NCI-H82 (cell line): ENCODE measurements at places on chromosomes 11 and 22.
A peak's percentile ranks its signal among the peaks of the same experiment; 100 is the strongest.

DNA sequence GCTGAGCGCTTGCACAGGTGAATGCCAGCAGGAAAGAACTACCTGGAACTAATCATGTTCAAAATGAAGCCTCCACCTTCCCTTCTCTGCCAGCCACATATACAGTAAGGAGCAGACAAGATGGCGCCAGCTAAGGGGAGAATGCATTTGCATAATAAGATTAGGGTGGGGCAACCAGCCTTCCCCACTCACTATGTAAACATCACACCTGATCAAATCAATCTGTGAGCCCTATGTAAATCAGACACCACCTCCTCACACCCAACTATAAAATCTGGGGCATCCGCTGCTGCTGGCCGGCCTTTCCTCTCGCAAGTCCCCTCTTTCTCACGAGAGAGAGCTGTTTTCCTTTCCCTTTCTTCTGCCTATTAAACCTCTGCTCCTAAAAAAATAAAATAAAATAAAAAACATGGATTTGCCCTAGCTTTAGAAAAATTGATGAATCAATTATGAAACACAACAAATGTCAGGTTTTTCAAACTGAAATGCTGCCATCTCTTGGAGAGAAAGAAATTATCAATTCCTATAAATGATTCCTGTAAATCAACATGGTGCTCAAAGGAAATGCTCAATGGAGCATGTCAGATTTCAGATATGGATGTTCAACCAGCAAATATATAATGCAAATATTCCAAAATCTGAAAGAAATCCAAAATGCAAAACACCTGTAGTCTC is 108.9 kb downstream of the SGSM3 start:
- DNase-seq = peak; percentile 70

DNA sequence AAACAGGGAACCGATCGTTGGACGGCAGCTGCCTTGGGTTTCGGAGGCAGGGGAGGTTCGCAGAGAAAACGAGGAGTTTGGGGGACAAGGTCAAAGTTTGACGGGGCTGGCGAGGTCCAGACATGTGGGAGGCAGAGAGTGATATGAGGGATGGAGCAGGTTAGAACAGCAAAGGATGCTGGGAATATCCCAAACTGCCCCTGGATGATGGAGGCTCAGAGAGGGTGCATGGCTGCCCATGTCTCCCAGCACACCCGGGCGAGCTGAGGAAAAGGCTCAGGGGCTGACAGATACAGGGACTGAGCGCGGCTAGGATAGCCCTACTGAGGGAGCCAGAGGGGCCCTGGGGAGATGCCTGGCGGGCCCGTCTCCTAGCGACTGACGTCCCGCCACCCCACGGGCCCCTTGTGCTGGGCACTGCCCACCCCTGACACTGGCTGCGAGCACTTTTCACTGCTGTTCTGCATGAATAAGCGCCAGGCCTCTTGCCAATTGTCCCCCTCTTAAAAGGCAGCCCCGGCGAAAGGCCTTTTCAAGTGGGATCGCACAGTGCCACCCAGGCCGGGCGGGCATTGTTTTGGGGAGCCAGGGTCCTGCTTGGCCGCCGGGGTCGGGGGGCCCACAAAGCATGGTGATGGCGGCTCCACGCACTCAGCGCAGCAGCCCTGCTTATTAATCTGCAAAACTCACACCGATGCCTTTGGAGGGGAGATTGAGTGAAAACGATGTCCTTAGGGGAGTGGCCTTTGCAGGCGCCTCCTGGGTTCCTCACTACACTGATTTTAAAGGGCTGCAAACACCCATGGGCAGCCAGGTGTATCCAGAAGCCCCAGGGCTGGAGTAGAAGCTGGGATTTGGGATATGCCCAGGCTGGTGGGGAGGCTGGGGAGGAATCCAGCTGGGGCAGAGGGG is 90.0 kb upstream of the LINC01488 start:
- DNase-seq = no peak

- no peak for DNase-seq
Observed at GRCh38 chr11:118071416-118072030, 5.4 kb upstream of the TMPRSS4 start.

DNA sequence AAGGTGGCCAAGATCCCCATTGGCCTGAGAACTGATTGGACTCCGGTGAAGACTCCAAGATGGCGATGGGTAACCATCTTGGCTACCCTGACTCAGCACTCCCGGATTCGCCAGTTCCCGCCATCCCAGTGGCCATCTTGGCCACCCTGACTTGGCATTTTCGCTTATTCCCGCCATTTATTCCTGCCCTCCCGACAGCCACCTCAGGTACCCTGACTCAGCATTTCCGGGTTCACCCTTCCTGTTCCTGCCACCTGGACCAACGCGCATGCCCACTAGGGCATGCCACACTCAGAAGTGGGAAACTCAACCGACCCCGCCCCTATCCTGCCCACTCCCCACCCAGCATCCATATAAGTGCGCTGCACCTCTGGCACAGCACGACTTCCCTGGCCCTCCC is 7.8 kb downstream of the OR8K5 start:
- DNase-seq = no peak

- DNase-seq = no peak
Observed at GRCh38 chr11:79507706-79508105, 66.9 kb upstream of the TENM4 start.

DNA sequence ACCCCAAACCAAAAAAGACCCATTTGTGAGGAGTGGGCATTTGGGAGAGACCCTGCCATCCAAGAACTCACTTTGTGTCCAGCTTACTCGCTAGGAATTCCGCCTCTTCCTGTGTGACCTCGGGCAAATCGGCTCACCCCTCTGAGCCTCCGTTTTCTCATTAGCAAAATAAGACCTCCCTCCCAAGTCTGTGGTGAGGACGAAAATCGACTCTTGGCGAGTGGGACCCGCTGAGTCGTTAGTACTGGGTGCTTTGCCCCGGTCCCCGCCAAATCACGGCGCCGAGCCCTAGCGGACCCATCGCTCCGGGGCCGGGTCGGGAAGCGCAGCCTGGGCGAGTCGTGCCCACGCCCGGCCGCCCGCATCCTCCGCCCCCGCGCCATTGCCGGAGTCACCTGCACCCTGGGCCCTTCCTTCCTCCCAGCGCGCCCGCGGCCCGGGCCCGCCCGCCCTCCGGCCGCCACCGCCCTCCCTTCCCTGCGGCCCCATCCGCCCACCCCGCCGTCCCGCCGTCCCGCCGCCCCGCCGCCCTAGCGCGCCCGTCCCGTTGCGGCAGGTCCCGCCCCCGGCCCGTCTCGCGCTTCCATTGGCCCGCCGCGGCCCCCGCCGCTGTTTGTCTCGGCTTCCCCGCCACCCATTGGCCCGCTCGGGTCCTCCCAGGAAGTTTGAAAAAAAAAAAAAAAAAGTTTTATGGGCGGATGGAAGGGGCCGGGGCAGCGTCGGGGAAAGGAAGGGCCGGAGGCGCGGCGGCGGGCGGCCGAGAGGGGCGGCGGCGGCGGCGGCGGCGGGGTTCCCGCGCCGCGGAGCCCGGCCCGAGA is 48.9 kb downstream of the TRIOBP start:
- DNase-seq = peak; percentile 82

DNA sequence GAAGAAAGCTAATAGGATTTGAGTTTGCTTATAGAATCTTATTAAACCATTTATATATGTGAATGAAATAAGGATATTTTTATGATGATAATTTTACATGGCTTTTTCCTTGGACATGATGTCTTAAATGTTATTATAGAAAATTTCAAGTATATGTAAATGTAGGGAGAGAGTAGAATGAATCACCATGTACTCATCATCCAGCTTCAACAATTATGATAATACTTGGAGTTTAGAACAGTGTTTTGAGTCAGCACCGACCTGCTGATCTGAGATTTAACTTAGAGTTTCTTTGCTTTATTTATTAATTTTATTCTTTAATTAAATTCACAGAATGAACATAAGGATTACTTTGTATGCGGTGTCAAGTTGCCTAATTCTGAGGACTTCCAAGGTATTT is 193.5 kb downstream of the UVRAG start:
- no peak for DNase-seq

- peak; percentile 45 for DNase-seq
Observed at GRCh38 chr11:134592391-134592990, 180.4 kb upstream of the B3GAT1 start.

DNA sequence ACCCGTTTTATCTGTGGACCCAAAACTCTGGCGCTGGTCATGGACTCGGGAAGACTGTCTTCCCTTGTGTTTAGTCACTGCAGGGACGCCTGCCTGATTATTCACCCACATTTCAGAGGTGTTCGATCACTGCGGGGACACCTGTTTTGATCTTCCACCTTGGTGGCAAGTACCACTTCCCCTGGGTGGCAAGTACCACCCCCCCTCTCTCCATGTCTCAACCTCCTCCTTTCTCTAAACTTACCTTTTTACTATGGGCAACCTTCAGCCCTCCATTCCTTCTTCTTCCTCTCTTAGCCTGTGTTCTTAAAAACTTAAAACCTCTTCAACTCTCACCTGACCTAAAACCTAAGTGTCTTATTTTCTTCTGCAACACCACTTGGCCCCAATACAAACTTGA is 1.9 kb upstream of the NDUFC2 start:
- no peak for DNase-seq

GRCh38 chr11:36463781-36464180 is 46.3 kb downstream of the TRAF6 start:
- DNase-seq = no peak

DNA sequence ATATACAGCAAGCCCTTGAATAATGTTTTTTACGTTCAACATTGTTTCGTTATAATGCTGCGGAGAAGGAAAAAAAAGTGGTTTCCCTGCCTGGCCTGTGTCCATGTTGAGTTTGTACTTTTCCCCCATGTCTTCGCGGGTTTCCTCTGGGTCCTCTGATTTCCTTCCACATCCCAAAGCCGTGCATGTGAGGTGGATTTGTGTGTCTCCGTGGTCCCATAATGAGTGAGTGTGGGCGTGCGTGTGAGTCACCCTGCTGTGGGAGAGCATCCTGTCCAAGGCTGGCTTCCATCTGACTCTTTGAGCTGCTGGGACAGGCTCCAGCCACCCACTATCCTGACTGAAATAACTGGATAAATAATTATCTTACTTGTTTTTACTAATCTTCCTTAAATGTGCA is 29.6 kb upstream of the SNX19 start:
- DNase-seq = no peak

- DNase-seq = no peak
Observed at GRCh38 chr11:105004021-105004420, 18.9 kb downstream of the CASP5 start.

DNA sequence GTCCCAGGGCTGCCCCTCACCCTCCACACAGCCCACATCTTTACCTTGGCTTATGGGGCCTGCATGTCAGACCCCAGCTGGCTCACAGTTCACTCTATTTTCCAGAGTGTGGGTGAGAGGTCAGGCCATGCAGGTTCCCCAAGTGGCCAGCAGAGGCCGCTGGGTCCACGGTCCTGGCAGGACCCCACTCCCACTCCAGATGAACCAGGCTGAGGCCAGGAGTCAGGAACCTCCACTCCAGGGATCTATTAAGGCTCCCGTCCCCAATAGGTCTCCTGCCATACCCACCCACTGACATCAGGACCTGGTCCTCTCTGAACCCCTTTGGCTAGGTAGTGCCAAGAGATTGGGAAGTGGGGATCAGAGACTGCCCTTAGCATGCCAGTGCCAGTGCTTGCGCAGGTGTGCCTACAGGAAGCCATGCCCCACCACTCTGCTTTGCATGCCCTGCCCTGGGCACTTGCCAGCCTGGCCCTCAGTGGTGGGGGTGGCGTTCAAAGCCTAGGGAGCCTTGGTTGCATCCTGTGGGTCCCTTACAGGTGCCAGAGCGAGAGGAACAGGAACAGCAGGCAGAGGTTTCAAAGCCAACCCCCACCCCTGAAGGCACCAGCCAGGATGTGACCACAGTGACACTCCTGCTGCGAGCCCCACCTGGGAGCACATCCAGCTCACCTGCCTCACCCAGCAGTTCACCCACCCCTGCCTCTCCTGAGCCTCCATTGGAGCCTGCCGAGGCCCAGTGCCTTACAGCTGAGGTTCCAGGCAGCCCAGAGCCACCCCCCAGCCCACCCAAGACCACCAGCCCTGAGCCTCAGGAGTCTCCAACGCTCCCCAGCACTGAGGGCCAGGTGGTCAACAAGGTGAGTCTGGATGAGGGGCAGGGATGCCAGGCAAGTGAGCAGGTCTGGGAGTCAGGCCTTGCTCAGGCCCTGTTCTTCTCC is 8.3 kb downstream of the SMTN start:
- peak; percentile 72 for DNase-seq

GRCh38 chr22:46815132-46815531 is 52.7 kb downstream of the TBC1D22A start:
- DNase-seq = no peak

- DNase-seq = peak; percentile 17
Observed at GRCh38 chr11:21119411-21119810, 450.0 kb downstream of the NELL1 start.

DNA sequence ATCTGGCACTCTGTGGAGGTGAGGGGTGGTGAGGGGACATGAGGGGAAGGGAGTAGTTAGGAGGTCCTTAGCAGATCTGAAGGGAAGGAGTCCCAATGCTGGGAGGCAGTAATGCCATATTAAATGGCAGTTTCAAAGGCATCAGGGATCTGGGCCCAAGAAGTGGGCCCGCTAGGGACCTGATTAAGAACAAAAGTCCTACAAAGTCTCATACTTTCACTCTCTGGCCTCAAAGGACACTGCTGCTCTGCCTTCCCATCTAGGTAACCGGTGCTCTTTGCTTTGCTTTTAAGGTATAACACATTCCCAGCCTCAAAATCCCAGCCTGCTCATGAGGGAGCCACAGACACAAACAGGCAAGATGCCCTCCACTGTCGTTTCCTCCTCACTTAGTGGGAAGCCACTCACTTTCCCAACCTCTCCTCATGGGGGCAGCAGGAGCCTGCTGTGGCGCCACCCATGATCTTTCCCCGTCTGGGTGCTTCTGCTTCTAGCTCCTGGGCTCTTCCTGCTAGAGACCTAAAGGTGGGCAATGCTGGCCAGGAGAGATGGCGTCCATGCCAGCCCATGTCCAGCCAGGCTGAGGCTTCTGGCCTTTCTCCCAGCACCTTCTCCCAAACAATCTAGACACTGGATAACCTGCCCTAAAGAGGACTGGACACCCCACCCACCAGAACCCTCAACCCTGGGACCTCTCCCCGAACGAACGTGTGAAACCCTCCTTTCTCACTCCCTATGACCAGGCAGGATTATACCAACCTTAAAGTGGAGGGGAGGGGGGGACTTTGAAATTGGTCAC is 68.3 kb downstream of the PLEKHA7 start:
- peak; percentile 85 for DNase-seq

DNA sequence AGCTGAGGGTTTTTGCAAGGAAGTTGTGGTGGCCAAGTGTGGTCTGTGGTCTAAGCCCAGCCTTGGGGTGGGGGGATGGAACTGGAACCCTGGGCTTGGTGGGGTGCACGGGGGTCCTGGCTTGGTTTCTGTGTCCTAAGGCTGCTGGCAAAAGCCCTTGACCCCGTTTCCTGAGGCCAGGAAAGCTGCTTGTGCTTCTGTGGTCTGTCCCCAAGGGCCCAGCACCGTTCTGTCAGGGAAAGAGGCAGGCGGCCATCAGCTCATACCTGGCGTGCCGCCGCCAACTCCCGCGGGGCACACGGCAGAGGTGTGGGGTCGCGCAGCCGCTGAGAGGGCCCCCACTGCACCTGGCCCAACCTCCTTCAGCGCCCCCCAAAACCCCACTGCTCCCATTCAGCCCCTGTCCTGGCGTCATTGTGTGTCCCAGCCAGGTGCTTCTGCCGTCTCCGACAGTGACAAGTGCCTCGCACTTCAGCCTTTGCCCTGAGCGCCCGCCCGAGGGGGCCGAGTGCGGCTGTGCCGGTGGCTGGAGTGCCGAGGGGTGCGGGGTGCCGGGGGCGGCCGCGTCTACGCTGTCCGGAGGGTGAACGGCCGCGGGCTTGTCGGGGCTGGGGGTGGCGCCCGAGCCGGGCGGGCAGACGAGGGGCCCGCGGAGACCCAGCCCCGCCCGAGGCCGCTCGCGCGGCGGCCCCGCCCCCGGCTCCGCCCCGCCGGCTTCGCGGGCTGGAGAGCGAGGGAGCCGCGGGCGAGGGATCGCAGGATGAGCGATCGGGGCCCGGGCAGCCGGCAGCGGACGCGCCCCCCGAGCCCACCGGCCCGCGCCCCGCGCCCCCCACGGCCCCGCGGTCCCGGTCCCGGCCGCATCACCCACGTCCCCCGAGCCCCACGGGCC is at the start of gene CNIH2:
CNIH2 (plus strand) TSS at position 705 of the 892 bp plus-strand sequence. CDS start 282 bp downstream, outside the sequence.
- peak; percentile 59 for DNase-seq
